ENCODE measurements at places on chromosomes 7 and 10.
A peak's percentile ranks its signal among the peaks of the same experiment; 100 is the strongest.

- DNase-seq = no peak
These were observed 3.9 kb downstream of the LRIT1 start for GRCh38 chr10:84237199-84238051.

DNA sequence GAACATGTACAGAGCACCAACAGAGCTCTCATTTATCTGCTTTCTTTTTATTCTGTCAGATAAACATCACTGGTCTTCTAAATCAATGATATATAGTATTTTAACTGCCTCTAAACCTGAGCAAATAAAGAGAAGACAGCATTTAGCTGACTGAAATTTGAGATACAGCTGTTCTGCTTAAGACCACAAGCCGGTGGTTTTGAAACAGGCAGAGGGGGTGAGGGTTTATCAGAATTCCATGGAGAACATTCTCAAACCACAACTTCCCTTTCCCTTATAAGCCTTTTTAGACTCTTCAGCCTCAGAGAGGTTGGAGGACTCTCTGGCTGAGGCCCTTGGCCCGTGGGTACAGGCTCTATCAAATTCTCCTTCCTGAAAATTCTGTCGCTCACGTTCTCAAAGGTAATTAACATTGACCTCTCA, 87.4 kb upstream of the RSU1 start:
- DNase-seq = no peak

DNA sequence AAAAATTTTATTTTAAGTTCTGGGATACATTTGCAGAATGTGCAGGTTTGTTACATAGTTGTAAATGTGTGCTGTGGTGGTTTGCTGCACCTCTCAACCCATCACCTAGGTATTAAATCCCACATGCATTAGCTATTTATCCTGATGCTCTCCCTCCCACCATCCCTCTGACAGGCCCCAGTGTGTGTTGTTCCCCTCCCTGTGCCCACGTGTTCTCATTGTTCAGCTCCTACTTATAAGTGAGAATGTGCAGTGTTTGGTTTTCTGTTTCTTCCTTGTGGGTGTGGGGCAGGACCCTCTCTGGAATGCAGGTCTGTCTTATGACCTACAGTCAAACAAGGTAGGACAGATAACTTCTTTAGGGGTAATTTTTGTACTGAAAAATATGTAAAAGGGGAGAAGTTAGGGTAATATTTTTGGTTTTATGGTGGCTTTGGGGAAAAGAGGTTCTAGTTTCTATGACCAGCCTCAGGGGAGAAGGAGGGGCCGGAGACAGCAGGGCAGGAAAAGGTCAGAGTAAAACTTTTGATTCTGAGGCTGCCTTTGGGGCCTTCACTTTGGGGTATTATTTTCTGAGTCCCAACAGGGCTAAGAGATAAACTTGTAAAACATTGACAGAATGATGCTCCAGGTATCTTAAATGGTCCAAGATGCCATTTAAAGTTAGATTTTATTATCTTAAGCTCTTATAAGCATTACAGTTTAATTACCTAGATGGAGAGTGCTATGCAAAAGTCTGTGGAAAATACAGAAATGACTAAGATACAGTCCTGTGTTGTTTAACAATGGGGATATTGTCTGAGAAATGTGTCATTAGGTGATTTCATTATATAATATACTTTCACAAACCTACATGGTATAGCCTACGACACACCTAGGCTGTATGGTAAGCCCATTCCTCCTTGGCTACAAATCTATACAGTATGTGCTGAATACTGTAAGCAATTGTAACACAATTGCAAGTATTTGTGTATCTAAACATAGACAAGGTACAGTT, 354.8 kb downstream of the ABCA13 start:
- no peak for DNase-seq

GRCh38 chr10:104447906-104448305, 94.3 kb downstream of the CFAP58 start:
- no peak for DNase-seq

- peak; percentile 3 for DNase-seq
These were observed 3.4 kb upstream of the MYL7 start for GRCh38 chr7:44144426-44144967.

- no peak for DNase-seq
These were observed 77.1 kb upstream of the DUSP5 start for GRCh38 chr10:110420401-110421193.

DNA sequence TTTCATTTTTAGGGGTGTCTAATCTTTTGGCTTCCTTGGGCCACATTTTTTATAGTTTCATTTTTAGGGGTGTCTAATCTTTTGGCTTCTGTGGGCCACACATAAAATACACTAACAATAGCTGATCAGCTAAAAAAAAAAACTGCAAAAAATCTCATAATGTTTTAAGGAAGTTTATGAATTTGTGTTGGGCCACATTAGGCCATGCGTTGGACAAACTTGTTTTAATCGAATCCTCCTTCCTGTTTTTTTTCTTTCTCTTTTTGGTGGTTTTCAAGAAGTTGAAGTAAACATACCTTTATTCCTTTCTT, 37.4 kb downstream of the ZNRF2 start:
- no peak for DNase-seq

DNA sequence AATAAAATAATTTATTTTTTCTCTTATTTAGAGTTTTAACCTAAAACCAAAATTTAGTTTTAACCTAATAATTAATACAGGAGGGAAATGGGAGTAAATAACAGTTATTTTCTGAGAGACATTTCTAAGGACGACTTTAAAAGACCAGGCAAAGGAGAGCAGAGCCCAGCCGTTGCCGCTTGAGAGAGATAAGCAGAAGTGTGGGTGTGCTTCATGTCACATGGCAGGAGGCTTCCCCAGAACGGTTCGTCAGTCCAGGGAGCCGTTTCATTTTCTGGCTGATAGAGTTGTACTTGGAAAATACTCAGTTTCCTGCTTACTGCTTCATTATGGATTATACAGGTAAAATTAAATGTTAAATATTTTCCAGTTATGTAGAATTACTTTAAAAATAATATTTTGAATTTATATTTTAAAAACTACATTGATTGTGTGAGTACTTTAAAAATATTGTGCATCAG, 61.4 kb downstream of the ST7 start:
- DNase-seq = no peak

GRCh38 chr10:19041171-19041570, 7.4 kb upstream of the MALRD1 start:
- DNase-seq = no peak

DNA sequence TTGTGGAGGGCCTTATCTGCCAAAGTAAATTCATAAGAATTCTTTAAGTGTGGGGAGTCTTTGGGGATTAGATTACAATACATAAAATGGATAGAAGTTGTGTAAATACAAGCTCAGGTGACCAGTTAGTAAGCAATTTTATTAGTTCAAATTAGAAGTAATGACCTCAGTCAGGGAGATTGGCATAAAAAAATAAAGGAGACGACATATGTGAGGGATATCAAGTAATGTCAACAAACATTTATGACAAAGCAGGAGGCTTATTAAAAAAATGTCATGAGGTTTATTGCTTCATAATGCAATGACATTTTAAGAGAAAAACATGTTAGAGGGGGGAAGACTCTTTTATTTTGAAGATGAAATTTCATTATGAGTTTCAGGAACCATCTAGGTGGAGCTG, 1137.0 kb upstream of the PHF14 start:
- no peak for DNase-seq

GRCh38 chr7:30968294-30968693, 4.5 kb downstream of the GHRHR start:
- no peak for DNase-seq

DNA sequence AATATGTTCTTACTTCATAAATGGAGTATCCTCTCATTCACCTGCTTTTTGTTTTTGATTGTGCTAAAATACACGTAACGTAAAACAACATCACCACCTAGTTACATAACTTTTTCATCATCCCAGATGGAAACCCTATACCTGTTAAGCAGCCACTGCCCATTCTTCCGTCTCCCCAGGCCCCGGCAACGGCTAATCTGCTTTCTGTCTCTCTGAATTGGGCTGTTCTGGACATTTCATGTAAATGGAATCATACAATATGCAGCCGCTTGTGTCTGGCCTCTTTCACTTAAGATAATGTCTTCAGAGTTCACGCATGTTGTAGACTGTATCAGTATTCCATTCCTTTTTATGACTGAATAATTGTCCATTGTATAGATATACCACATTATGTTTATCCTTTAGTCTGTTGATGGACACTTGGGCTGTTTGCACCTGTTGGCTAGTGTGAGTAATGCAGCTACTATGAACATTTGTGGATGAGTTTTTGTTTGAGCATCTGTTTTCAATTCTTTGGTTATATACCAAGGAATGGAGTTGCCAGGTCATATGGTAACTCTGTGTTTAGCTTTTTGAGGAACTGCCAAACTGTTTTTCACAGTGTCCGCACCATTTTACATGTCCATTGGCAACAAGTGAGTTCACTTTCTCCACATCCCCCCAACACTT, 14.1 kb upstream of the SUN1 start:
- DNase-seq = no peak

GRCh38 chr10:115971921-115972320, 301.1 kb downstream of the GFRA1 start:
- DNase-seq = no peak

- no peak for DNase-seq
These were observed 14.2 kb downstream of the MBL2 start for GRCh38 chr10:52758406-52758805.

GRCh38 chr10:79413196-79413595, 32.2 kb downstream of the ZCCHC24 start:
- peak; percentile 61 for DNase-seq

GRCh38 chr7:116142374-116142773, 68.0 kb upstream of the TES start:
- DNase-seq = no peak

DNA sequence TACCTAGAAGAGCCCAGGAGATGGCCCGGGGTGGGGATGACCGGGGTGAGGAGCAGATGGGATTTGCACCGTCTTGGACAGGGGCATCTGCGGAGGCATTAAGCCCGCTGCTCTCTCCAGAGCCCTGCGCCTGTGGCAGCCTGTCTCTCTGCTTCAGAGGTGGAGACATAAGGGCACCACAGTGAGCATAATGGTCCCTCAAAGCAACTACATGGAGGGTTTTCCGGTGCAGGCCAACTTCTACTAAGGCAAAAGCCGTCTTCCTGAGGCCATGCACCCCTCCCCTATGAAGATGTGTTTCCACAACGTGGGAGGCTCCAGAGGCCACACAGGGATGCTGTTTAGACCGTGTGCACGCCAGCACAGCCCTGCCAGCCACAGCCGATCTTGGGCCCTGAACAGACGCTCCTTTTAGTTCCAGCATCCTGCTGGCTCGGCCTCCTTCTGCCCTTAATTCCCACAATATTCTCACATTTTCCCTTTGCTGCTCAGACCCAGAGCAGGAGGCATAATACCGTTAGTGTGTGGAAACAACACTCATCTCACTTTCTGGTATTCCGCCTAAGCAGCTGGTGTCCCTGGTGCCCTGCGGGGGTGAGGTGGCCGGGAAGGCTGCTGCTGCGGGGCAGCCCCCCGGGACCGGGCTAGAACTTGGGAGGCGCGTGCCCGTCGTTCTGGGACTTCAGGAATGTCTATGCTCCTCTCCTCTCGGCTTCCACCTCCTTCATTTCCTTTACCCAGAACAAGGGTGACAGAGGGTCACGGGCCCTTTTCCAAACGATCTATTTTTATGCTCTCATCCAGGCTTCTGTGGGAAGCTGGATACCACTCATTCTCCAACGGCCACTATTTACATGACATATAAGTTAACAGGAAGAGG, 266.9 kb downstream of the TNS3 start:
- DNase-seq = no peak

DNA sequence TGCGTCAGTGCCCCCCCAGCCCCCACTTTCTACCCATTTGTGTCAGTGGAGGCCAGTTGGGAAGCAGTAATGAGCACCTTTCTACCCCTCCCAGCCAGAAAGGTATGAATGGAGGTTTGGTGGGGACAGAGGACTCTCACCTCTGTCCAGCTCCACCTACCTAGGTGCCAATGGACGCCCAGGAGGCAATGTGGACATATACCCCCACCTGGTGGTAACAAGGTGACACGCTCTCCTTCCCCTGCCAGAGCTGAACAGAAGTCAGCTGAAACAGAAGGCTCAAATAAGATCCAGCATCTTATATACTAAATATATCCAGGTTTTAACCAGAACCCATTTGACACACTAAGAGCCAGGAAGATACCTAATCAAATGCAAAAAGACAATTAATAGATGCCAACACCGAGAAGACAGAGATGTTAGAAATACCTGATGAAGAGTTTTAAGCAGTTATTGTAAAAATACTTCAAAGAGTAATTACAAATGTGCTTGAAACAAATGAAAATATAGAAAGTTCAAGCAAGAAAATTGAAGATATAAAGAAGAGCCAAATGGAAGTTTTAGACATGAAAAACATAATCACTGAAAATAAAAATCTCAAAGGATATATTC, 18.4 kb upstream of the SORCS3 start:
- DNase-seq = peak; percentile 61

GRCh38 chr10:46198516-46198915, 88.3 kb upstream of the ANTXRL start:
- DNase-seq = no peak

GRCh38 chr10:67665491-67665890, 30.5 kb downstream of the CTNNA3 start:
- DNase-seq = no peak

GRCh38 chr10:74896788-74897527, 70.6 kb downstream of the KAT6B start:
- no peak for DNase-seq

- DNase-seq = no peak
These were observed 198.8 kb downstream of the TEX36 start for GRCh38 chr10:125484035-125484732.

- DNase-seq = no peak
These were observed 12.1 kb upstream of the CSTF2T start for GRCh38 chr10:51711519-51711891.

DNA sequence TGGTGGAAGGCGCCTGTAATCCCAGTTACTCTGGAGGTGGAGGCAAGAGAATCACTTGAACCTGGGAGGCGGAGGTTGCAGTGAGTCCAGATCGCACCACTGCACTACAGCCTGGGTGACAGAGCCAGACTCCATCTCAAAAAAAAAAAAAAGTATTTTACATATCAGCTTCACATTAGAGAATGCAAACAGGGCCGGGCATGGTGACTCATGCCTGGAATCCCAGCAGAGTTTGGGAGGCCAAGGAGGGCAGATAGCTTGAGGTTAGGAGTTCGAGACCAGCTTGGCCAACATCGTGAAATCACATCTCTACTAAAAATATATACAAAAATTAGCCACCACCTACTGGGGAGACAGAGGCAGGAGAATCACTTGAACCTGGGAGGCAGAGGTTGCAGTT, 31.6 kb downstream of the USP54 start:
- DNase-seq = no peak

GRCh38 chr7:98571986-98572385, 45.1 kb upstream of the NPTX2 start:
- DNase-seq = no peak

- DNase-seq = peak; percentile 73
These were observed at the start of gene EPDR1 for GRCh38 chr7:37920305-37920848. TSS of gene EPDR1 (plus strand) at chr7:37920640. CDS start at chr7:37920940, 300 bp downstream.

DNA sequence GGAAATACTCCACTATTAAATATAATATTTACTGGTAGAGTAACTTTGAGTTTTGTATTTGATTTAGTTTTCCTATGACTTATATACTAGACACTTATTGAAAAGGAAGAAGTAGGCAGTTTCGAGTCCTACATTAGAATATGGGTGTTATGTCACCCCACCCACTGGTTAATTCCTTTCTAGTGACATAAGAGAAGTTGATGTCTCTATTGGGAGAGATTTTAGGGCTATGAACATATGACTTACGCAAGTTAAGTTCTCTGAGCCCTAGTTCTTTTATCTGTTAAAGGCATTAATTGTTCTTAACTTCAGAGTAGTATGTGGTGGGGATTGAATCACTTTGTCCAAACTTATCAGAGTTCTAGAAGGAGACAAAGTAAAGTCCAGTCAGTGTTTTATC, 30.5 kb downstream of the CPED1 start:
- no peak for DNase-seq

Measured in WERI-Rb-1 (cell line).